ENCODE measurements at places on chromosomes 11 and 22.

DNA sequence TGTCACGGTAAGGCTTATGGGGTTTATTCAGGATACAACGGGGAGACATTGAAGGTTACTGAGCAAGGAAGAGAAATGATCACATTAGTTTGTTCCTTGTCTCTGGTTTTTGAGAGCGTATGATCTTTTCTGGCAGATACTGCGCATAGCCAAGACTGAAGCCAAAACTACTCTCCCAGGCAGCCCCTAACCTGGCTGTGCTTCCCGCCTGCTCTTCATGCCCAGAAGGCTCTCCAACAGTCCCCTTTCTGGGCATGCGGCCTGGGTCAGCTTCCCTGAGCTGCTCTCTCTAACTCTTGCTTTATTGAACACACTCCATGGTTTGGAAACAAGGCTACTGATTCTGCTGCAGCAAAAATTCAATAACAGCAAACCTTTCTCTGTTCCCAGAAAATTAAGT is 306.6 kb downstream of the BUD13 start:
- DNase-seq, result no peak

DNA sequence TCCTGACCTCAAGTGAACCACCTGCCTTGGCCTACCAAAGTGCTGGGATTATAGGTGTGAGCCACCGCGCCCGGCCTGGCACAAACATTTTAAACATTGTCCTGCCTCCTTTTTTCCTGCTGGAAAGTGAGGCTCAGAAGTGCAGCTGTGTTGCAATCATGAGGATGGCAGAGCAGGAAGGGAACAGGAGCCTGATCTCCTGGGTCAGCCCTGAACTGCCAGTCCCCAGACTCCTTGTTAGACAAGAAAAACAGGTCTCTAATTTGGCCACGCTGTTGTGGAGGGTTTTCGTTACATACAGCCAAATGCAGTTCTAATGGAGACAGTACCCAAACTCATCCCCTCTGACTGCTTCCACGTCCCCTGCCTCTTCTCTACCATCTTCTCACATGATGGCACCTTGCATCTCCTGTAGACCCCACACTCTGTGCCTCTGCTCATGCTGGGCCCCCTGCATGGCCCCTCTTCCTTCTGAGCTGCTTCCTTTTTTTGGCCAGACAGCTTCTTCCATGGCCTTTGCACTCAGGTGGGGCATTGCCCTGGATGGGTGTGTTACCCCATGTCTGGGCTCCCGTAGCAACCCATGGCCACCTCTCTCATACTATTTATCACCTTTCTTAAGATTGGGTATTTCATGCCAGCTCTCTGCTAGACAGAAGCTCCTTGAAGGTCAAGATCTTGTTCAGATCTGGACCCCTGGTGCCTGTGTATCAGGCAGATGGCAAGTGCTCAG is 227.1 kb downstream of the CEP164 start:
- no peak for DNase-seq

DNA sequence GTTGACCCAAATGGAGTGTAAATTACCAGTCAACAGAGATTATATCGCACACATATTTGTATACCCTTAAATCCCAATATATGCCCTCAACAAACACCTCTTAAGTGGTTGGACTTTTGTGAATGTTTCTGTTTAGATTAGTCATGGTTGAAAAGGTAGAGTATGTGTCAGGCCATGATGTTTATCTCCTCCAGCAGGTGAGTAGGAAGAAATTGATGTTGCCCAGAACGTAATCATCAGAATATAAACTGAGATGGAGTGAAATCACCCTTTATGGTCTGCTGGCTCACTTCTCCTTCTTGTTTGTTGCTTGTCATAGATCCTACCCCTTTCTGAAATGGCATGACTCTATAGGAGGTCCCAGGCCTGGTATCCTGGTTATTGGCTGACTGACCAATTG is 431.8 kb downstream of the ETS1 start:
- no peak for DNase-seq

DNA sequence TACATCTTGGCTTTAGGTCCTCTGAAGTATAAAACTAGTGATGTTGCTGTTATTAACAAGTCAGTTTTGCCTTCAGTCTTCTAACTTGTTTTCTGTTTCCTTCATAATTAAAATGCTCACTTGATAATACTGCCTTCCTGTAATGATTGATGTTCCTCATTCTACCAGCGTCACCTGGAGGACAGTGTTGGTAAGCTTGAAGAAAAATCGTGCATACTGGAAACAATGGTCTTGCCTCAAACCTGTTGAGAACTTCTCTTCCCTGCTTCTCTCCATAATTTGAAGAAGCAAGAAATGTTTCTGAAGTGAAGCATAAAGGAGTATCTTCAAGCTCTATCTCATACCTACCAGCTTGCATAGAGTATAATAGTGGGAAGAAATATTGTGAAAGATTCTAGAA is 3.0 kb downstream of the YWHAH start:
- no peak for DNase-seq

- no peak for DNase-seq
Measured at GRCh38 chr22:28029956-28030355, 110.9 kb upstream of the PITPNB start.

- DNase-seq, result no peak
Measured at GRCh38 chr11:93498641-93499040, 44.5 kb downstream of the SMCO4 start.

DNA sequence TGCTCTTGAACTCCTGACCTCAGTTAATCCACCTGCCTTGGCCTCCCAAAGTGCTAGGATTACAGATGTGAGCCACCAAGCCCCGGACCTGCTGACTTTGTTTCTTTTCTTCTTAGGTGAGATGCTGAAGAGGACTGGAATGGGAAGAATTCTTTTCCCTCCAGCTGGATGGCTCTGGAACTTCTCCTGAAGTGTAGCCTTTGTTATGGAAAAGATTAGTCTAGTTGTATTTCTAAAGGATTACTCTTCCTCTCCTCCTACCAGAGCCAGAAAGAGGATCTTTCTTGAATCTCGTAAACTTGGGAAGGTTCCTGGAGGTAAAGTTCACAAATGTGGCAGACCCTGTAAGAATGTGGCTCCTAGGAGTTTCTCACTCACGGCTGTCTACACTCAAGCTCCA is 95.4 kb upstream of the LARGE1 start:
- DNase-seq, result no peak

- DNase-seq, result no peak
Measured at GRCh38 chr22:35705141-35705540, 12.5 kb upstream of the APOL5 start.

DNA sequence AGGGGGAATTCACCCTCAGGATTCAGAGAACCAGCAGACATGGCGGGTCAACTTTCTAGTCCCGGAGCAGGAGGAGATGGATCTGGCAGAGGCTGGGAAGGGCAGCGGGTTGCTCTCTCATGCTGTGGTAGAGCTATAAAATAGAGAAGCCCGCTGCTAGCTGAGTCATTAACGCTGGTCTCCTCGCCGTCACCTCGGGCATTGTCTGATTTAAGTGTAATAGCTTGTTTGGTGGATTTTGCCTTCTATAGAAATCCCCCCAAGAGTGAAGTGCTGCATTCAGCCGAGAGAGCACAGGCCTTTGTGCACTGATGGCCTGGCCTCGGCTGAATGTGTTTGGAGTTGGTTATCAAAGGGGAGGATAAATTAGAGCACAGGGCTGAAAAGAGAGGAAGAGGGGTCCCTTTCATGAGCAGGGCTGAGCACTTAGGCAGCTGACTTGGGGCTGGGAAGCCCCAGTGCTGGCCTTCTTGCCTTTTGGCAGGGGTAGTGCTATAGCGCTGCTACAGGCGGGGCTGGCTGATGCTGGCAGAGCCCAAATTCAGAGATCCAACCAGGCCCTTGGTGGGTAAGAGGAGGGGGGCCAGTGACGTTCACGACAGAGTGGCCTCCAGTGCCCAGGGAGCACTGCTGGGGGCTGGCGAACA is 161.1 kb upstream of the CADM1 start:
- DNase-seq, result no peak

DNA sequence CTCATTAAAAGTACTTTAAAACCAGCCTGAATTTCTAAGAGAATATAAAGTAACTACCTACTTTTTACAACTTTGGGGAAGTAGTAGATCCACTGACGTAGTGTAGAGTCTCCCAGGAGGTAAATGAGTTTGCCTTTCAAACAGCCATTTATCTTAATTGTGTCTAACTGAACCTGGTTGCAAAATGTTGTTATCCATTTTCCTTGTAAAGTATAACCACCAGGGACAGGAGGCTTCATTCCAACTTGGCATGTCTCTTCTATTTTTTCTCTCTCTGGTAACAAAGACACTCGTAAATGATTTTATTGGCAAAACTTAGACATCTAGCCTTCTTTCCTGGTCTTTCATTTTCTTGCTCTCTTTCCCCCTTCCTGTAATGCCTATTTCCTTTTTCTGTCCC is 36.9 kb downstream of the NXPE1 start:
- DNase-seq, result no peak

GRCh38 chr11:104873252-104873651 is 25.0 kb downstream of the CASP12 start:
- DNase-seq, result no peak

GRCh38 chr11:9759519-9760192 is 95.8 kb downstream of the SWAP70 start:
- DNase-seq, result peak; percentile 52

DNA sequence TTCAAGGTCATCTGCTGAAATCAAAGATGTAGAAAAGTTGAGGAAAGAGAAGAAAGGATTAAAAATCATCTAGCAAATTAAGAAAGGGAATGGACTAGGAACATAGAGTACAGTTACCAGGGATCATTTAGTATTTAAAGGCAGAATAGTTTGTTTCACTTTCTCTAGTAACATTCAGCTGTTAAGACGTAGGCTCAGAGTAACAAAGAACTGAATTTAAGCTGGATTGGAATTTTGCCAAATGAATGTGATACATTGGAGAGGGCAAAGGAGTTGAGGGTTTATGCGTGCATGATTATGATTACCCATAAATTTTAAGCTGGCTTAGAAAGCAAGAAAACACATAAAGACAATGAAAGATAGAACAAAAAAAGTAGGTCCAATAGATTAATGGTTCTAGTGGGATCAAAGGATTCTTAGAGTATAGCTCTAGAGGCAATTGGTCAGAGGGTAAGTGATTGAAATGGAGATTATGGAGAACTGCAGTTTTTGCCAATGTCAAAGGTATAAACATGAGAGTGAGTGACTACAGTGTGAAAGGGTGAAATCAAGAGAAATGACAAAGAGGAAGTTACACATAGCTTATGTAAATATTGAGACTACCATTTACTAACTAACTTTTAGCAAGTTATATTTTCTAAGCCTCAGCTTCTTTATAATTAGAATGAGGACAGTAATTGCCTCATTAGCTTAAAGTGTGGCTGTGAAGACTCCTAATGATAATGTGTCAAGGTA is 190.0 kb downstream of the GRIA4 start:
- DNase-seq, result no peak

DNA sequence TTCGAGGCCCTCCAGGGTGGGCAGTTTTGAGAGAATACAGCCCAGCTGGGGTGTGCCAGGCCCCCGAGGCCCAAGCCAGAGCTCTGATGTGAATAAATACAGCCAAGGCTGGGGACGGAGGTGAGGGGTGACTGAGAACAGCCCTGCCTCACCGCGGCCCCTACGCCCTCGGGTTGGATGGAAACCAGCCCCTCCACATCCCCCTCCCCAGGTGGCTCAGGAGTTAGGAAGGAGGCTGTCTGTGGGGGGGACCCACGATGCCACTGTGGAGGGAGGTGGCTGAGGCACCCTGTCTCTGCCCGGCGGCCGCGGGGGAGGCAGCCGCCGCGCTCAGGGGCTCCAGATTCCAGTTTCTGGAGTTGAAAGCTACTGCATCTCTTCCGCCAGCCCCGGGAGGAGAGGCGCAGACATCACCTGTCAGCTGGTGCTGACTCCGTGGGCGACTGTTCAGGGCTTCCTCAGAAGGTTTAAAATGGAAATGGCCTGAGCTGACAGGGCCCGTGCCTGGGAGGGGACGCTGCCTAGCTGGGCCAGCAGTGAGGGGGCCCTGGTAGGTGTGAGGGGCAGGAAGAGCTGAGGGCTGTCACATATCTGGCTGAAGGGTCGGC is 1.4 kb downstream of the FLRT1 start:
- no peak for DNase-seq

- DNase-seq, result no peak
Measured at GRCh38 chr22:40635043-40635939, 1.2 kb downstream of the MRTFA start.

DNA sequence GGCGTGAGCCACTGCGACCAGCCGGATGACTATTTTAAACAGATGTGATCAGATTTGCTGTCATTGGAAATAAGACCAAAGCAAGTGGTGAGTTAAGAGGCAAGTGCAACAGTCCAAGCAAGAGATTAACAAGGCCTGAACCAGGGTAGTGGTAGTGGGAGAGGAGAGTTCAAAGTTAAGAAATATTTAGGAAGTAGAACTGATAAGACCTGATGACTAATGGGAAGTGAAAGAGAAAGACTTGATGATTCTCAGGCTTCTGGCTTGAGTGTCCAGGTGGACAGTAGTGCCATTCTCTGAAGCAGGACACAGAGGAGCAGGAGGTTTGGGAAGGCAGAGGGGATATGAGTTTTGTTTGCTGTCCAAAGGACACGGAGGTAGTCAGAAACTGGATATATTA is 7.2 kb downstream of the NDUFC2 start:
- no peak for DNase-seq

DNA sequence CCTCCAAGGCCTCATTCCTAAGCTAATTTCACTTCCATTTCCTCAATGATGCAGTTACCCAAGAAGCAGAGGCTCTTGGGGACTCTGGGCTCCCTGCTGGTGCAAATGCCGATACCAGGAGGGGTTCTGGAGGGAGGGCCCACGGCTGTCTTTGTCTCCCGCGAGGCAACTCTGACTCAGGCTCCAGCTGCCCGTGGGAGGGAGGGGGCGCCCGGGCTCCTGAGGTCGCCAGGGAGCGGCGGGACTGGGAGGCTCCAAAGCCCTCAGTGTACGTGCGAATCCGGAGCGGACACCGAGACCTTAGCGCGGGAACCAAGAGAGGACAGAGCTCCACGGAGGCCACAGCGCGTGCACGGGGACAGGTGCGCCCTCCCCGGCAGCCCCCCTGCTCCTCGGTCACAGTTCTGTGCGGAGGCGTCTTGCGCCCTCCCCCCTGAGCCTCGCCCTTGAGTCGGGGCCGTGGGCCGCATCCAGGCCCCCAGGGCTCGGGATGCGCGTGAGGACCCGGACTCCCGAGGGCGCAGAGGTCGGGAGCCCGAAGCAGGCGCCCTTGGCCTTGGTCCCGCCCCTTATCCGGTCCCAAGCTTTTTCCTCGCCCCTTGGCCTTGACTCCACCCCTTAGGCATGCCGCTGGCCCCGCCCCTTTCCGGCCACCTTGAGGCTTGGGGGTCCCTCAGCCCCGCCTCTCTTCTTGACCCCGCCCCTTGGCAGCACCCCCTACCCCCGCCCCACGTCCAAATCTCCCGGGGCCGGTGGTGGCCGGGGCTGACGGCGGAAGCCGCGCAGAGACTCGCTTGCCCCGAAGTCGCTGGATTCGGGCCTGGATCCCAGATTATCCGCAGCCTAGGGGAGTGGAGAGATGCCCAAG is 4.7 kb upstream of the SHISA8 start:
- no peak for DNase-seq

DNA sequence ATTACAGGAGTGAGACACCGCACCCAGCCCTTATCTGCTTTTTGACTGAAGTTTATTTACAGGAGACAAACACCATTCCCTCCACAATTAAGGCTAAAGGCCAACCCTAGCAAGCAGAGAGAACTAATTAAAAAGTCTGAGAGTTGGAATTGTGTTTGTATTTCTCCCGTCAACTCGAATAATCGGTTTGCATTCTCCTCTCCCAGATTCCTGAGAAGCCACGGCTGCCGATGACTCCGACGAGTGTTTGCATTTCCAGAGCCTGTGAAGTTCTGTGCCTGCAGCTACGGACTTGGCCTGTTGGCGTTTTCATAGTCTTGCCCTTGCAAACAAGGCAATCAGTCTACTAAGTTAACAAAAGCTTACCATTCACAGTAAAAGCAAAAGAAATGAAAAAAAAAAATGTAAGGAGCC is 73.2 kb upstream of the NUP50 start:
- DNase-seq, result no peak

Data from stimulated activated CD8-positive, alpha-beta memory T cell treated with anti-CD3 and anti-CD28 coated beads, Interleukin-4, amount 100 ng/mL, for 1 hour (primary cell).